Neural progenitor cell (in vitro differentiated cells): ENCODE measurements at places on chromosomes 2 and 18. TPM values are rescaled to one million over a fixed set of nuclear protein-coding genes. Genes with fewer than 3 reads are reported as not detected.

CHN1 gene
- 45.0 and 46.6 TPM in 2 replicates for total RNA-seq

CYP27A1 gene
- total RNA-seq = 0.11 and 0.43 TPM in 2 replicates

NFU1 gene
- 48.1 and 74.3 TPM in 2 replicates for total RNA-seq

ELOA2 gene
- not detected in 2 replicates for total RNA-seq

TNP1 gene
- not detected in 2 replicates for total RNA-seq

CNTNAP5 gene
- total RNA-seq = 0.19 TPM in 1 of 2 replicates, not detected in the other

PRSS56 gene
- not detected in 2 replicates for total RNA-seq

BIRC6 gene
- 69.4 and 105 TPM in 2 replicates for total RNA-seq

CPS1 gene
- total RNA-seq = 73.2 and 86.8 TPM in 2 replicates

SCN1A gene
- 1.3 and 2.7 TPM in 2 replicates for total RNA-seq

RPRM gene
- total RNA-seq = 0.51 and 1.3 TPM in 2 replicates

GRCh38 chr2:188481474-188481873, 189.8 kb downstream of the GULP1 start:
- H3K36me3 ChIP-seq = no peaks in the 10 kb centered on the region
- H3K4me3 ChIP-seq = no peak overlapping the region
- H3K27ac ChIP-seq = no peak overlapping the region
- peaks cover 13% of the 10 kb centered on the region for H3K4me1 ChIP-seq
- H3K27me3 ChIP-seq = no peaks in the 10 kb centered on the region

DNA sequence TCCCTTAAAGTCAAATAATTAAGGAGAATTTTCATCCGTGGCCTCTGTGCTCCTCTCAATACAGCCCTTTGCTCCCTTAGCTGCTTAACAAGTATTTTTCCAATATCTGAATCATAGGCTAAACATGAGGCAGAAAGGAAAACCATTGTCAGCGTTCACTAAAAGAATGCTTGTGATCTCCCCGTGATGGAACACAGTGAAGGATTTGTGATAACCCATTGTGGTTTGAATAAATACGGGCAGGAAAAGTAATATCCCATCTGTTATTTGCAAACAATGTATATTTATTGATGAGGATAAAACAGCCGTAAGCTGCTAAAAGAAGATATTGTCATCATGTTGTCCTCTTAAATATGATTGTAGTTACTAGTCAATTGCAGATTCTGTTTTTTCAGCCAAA, 258.1 kb downstream of the NAPG start:
- H3K27me3 ChIP-seq = no peaks in the 10 kb centered on the region
- DNase-seq = no peak
- no peaks in the 10 kb centered on the region for H3K4me1 ChIP-seq
- H3K27ac ChIP-seq = no peak overlapping the region
- no peaks in the 10 kb centered on the region for H3K36me3 ChIP-seq

DNA sequence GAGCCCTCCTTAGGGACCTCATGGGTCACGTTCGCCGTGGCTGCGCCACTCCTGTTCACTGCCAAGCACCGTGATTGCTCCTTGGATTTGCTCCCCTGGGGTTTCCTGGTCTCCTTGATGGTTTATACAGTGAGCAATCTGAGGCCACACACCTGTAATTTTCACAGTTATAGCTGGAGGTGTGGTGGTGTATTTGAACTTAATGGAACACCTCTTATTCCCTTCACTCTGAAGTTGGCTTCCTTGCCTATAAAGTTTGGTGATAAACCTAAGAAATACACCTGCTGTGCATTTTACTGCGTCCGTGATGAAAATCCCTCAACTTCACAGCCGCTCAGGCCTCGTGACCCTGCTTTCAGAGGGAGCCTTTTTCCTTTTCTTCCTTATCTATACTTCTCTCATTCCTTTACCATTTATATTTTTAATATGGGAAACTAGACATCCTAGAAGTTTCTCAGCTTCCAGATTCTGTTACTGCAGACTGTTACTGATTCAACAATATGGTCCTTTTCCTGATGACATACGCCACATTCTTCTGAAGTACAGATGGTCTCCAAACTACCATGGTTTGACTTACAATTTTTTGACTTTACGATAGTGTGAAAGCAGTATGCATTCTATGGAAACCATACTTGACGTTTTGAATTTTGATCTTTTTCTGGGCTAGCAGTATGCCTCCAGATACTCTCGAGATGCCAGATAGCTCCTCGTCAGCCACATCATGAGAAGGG, 8.6 kb downstream of the ATG4B start:
- no peak overlapping the region for H3K27ac ChIP-seq
- no peaks in the 10 kb centered on the region for H3K36me3 ChIP-seq
- H3K4me1 ChIP-seq = peaks cover 9% of the 10 kb centered on the region
- H3K27me3 ChIP-seq = no peaks in the 10 kb centered on the region
- no peak overlapping the region for H3K4me3 ChIP-seq
- no peak for DNase-seq

DNA sequence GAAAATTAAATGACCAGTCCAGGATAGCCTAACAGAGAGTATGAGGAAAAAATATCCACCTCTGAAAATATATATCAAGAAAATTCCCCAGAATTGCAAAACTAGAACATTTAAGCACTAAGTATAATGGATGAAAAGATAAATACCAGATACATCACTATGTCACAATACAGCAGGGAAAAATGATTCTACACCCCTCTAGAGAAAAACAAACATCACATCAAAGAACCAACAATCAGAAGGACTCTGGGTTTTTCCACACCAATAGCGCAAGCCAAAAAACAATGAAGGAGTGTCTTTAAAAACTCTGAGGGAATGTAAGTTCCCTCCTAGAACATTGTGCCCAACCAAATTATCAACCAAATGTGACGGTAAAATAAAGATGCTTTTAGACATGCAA, 13.7 kb downstream of the BUB1 start:
- H3K27ac ChIP-seq = no peak overlapping the region
- H3K4me3 ChIP-seq = no peak overlapping the region
- no peak for DNase-seq
- peaks cover 46% of the 10 kb centered on the region for H3K36me3 ChIP-seq
- no peaks in the 10 kb centered on the region for H3K27me3 ChIP-seq

- no peaks in the 10 kb centered on the region for H3K36me3 ChIP-seq
- H3K27ac ChIP-seq = no peak overlapping the region
- H3K4me1 ChIP-seq = no peaks in the 10 kb centered on the region
- no peak overlapping the region for H3K4me3 ChIP-seq
Observed at GRCh38 chr18:32714571-32715148, 58.2 kb downstream of the KLHL14 start.

DNA sequence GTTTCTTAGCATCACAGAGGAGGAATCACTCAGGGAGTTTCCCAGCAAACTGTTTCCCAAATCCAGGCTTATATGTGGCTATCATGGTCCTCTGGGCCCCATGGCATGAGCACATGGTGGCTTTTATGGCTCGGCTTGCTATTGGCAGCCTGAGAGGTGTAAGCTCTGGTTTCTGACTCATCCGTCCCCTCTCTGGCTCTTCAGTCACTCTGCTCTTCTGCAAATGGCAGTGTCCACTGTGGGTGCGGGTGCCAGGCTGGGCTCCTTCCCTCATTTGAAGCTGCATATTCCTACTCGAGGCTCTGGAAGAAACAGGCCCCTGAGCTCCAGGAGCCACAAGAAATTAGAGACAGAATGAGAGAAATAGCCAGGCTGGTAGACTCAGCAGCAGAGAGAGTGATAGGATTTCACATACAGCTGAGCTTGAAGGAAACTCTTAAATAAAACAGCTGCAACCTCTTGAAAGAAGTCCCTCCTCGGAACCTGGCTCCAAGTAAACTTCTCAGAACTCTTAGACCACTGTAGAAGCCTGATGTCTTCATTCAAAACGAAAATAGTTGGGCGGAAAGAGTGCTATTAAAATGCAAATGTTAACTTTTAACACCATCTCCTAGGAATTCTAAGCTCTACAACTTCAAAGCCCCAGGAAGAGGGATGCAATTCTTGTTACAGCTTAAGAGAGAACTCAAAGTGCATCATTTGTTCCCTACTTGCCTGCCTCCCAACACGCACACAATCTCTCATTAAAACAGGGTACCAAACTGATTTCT, 212.6 kb upstream of the SP5 start:
- peaks cover 70% of the 10 kb centered on the region for H3K4me1 ChIP-seq
- H3K27ac ChIP-seq = peak overlapping the region; percentile 78
- H3K27me3 ChIP-seq = no peaks in the 10 kb centered on the region
- H3K36me3 ChIP-seq = no peaks in the 10 kb centered on the region

- DNase-seq = no peak
- H3K27ac ChIP-seq = no peak overlapping the region
- H3K4me1 ChIP-seq = peaks cover 13% of the 10 kb centered on the region
- H3K4me3 ChIP-seq = no peak overlapping the region
- H3K27me3 ChIP-seq = no peaks in the 10 kb centered on the region
Observed at GRCh38 chr18:39318008-39318407, 1752.4 kb upstream of the CELF4 start.

DNA sequence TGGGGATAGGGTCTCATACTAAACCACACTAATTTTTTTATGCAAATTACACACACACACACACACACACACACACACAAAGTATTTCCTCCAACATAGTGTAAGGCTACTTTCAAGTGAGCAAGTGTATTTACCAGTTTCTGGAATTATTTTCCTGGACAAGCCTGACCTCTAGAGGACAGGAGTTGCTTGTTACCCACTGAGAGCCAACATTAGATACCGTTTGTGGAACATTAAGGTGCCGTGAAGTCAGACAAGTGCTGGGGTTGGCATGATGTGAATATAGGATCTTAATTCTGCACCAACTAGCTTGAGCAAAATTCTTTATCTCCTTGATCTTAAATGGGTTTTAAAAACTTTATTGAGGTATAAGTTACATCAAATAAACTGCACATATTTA, 39.3 kb upstream of the SERPINB2 start:
- no peak overlapping the region for H3K4me3 ChIP-seq
- H3K27me3 ChIP-seq = no peaks in the 10 kb centered on the region
- H3K4me1 ChIP-seq = no peaks in the 10 kb centered on the region
- H3K36me3 ChIP-seq = no peaks in the 10 kb centered on the region
- H3K27ac ChIP-seq = no peak overlapping the region

DNA sequence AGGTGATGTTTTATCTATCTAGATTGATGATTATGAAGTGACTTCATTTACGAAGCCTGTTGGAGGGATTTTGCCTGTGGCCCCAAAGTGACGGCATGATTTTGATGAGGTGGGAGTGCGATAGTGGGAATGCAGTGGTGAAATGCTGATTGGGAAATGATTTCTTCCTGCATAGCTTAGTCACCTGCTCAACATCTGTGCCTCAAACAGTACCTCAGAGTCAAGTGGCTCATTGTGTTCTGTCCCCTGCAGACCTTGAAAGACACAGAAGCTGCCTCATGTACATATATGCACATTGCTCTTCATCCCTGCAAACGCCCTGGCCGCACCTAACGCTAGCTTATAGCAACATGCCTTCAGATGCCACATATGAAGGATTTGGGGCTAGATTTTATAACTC, 201.2 kb downstream of the TPGS2 start:
- no peaks in the 10 kb centered on the region for H3K36me3 ChIP-seq
- no peak overlapping the region for H3K27ac ChIP-seq
- no peaks in the 10 kb centered on the region for H3K4me1 ChIP-seq
- no peaks in the 10 kb centered on the region for H3K27me3 ChIP-seq
- H3K4me3 ChIP-seq = no peak overlapping the region

- H3K4me1 ChIP-seq = no peaks in the 10 kb centered on the region
- DNase-seq = no peak
- H3K27me3 ChIP-seq = no peaks in the 10 kb centered on the region
- H3K4me3 ChIP-seq = no peak overlapping the region
Observed at GRCh38 chr18:23563377-23564043, 22.8 kb downstream of the NPC1 start.

DNA sequence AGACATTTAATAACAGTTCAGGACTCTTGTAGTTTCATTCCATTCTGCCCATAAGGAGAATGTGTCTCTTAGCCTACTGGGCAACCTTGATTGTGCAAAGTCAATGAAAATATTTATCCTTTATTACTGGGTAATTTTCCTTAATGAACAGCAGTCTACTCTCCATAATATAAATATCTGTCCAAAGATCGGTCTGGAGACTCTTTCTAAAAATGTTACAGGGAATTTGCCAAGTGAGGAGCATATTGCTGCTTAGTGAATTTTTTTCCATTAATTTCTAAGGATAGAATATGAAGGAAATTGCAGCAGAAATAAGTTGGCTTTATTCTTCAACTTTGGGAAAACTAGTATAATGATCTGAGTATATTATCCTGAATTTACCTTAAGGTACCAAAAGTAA, 817.1 kb upstream of the FSHR start:
- peaks cover 26% of the 10 kb centered on the region for H3K4me1 ChIP-seq
- no peaks in the 10 kb centered on the region for H3K36me3 ChIP-seq

GRCh38 chr2:61733563-61733962, 120.3 kb downstream of the FAM161A start:
- H3K4me1 ChIP-seq = no peaks in the 10 kb centered on the region
- no peak overlapping the region for H3K4me3 ChIP-seq
- no peaks in the 10 kb centered on the region for H3K36me3 ChIP-seq
- no peak overlapping the region for H3K27ac ChIP-seq

DNA sequence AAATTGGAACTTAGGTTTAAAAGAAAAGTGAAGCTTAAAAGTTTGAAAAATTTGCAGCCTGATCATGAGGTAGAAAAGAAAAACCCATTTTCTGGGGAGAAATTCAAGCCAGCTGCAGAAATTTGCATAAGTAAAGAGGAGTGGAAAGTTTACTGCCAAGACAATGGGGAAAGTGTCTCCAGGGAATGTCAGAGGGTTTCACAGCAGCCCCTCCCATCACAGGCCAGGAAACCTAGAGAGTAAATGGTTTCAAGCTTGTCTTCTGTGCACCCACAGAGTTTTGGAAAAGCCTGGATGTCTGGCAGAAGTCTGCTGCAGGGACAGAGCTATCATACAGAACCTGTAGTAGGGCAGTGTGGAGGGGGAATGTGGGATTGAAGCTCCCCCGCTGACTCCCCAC, 254.0 kb upstream of the FSIP2 start:
- DNase-seq = peak; percentile 29
- no peaks in the 10 kb centered on the region for H3K36me3 ChIP-seq
- H3K27me3 ChIP-seq = no peaks in the 10 kb centered on the region

DNA sequence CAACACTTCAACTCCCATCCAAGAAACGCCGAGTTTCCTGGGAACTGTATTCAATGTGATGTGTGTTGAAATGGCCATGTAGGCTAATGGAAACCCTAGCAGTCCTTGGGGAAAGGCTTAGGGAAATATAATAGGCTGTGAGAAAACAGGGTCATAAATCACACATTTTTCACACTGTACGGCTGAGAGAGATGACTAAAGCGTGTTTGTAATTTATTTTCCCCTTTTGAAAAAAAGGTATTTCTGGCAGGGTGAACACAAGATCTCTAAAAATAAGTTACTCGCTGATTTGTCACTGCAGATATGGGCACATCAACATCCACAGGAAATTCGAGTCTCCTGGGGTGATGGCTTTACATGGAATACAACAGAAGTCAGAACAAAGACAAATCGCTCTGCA, 109.6 kb upstream of the ST6GAL2 start:
- H3K27me3 ChIP-seq = no peaks in the 10 kb centered on the region
- H3K27ac ChIP-seq = no peak overlapping the region
- H3K36me3 ChIP-seq = no peaks in the 10 kb centered on the region
- H3K4me3 ChIP-seq = no peak overlapping the region

- no peaks in the 10 kb centered on the region for H3K27me3 ChIP-seq
- no peaks in the 10 kb centered on the region for H3K36me3 ChIP-seq
- H3K4me1 ChIP-seq = peaks cover 10% of the 10 kb centered on the region
- H3K27ac ChIP-seq = no peak overlapping the region
- no peak for DNase-seq
- H3K4me3 ChIP-seq = no peak overlapping the region
Observed at GRCh38 chr2:54966165-54966832, 84.0 kb downstream of the RTN4 start.
